Motor neuron (in vitro differentiated cells): ENCODE measurements at places on chromosomes 12 and 14.

DNA sequence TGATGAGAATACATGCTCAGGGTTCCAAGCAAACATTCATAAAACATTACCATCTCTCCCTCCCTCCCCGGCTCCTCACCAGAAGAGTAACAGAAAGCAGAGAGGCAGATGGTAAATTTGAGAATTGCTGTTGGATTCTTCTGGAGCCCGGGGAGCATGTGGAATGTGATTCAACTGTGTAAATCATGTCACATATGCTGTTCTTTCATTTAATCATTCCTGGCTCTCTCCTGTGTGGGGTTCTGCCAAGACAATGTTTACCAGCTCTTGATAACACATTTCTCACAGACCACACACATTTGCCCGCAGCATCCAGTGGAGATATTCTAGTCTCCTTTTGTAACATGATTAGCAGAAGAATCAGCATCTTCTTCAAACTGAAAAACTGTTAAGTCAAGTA lies 23.4 kb upstream of the NR2C1 start:
- peak; percentile 64 for ATAC-seq

- peak; percentile 31 for ATAC-seq
These were observed 92.0 kb downstream of the IRF2BPL start for GRCh38 chr14:76936483-76936882.

DNA sequence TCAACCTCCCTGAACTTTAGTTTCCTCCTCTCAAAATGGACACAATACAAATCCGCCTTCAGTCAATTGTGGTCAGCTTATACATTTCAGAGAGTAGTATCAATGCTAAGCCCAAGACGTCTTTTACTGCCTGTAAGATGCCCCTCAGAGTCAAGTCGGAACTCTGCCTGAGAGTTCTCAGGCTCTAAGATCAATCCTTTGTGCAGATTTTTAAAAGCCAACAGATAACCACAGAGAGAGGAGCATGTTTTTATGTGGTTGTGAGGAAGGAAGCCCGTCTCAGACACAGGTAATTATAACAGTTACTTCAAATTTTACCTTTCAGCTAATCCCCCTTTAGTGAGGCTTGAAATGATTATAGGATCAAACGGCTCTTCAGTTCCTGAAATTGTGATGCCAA lies 91.6 kb downstream of the HELB start:
- no peak for ATAC-seq

DNA sequence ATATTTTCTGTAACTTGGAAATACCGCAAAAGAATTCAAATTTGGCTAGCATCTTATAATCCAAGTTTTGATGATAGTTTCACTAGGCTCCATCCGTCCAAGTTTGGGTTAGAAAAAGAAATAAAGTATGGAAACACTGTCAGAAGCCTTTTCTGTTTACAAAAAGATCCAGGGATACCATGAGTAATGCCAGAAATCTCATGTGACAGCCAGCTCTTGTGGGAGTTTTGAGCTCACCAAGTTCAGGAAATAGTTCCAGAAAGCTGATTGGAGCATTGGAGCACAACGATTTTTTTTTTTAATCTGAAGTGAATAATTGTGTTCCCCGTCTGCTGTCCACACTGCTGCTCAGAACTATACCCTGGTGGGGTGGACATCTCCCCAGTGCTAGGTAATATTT lies 229.7 kb upstream of the NPAS3 start:
- no peak for ATAC-seq

DNA sequence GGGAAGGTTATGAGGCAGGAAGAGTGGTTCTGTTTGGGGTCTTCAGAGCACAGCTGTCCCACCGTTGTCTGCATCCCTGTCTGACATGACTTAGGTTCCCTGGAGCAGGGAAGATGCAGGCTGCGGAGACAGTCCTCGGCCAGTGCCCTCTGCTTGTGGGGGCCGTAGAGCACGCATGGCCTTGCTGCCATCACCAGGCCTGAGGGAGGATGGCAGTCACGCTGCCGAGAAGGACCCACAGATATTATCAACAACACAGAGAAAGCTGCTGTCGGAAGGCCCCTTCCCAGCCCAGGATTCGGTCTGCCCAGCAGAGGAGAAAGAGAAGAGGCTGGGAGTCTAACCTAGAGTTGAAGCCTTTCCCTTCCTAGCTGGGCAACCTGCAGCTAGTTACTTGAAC lies 35.0 kb downstream of the ERH start:
- ATAC-seq: peak; percentile 89

DNA sequence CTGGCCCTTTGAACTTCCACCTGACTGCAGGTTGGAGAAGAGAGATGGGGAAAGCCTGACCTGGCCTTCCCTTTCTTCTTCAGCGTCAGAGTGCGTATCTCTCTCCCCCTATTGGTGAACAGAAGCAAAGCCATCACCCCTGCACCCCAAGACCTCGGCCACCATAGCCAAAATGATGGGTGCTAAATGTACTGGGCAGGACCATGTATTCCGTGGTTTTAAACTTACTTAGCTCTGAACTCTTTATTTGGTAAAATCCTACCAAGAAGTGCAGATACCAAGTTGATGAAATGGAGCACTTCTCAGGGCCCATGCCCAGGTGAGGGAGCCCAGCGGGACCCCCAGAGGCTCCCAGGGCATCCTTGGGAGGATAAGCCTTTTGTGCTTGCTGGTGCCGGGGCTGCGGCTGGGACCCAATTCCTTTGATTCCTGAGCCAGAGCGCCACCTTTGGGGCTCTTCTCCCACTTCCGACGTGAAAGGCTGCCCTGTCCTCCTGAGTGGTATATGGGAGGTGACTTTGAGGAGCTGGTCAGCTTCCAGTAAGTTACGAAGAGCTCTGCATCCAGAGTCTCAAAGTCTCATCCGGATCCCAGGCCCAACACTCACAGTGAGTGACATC lies 9.4 kb downstream of the CCND2 start:
- ATAC-seq: no peak

DNA sequence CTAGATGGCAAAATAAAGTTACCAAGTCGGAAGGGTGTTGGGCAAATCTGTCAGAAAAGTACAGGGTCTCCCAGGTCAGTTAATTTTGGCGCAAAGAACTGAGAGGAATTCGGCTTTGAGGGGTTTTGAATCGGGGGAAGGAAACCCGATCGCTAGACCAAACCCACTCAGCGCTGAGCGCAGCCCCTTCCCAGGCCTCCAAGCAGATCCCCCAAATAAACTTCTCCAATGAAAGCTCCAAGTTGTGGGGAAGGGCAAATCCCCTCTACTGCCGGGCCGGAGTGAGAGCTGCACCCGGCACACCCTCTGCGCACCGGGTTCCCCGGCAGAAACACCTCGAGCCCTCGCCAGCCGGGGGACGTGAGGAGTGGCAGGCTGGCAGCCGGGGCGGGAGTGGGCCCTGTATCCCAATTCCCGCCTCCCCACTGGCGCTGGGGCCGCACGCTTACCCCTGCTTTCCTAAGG lies 441 bp downstream of the E2F7 start:
- ATAC-seq: no peak

DNA sequence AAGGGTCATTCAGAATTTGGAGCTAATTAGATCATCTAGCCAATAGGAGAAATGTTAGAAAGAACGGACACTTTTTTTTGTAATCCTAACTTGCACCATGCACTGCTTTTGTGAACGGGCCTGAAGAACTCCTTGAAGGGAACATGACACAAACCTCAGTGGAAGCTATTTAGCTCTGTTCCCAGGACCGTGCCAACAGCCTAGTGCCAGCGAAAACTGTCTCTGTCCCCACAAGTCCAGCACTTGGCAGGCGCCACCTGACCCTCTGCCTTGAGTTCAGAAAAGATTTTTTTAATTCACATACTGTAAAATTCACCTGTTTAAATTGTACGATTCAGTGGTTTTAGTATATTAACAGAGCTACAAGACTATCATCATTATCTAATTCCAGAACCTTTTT lies 31.3 kb upstream of the KCNA5 start:
- no peak for ATAC-seq

DNA sequence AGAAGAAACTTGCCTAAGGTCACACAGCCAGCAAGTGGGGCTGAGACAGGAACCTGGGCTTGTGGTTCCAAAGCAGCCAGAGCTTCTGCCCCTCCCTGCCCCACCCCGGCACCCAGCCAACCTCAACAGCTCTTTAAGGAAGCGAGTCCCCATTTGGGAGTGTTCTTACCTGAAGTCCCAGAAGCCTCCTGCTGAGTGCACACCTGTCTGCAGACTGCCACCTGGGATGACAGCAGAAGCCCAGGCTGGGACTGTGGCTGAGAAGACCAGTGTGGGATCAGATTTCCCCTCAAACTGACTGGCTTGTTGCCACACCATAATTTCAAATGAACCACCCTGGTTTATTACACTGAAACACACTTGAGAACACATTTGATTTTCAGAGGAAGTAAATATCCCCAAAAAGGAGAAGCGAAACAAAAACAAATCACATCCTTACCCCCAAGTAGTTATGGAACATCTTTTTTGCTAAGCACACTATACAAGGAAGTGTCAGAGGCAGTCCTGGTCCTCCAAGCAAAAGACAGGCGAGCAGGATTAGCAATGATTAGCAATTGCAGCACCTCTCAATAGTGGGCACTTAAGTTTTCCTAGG lies 6.3 kb upstream of the RIN3 start:
- ATAC-seq: no peak

GRCh38 chr12:81329085-81329484 lies 251.2 kb downstream of the ACSS3 start:
- ATAC-seq: no peak

DNA sequence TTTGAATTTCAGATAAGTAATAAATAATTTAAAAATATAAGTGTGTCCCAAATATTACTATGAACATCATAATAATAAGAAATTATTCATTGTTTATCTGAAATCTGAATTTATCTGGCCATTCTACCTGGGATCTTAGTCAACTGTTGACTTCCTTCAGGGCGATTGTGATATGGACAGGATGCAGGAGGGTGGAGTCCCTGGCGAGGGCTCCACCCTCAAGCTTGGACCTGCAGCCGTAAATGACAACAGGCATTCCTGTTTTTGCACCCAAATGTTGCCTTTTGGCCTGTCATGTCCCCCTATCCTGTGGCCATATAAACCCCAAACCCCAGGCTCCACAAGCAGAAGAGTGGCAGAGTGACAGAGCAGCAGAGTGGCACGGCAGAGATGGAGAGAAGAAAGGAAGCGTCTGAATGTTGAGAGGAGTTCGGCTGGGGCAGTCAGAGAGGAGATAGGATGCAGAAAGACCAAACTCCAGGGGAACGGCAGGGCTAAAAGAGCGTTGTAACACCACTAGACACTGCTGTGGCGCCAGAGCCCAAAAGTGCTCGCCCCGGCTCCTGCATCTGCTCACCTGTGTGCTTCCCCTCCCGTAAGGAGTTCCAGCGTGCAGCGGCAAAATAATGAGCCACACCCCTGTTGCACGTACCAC lies 39.4 kb upstream of the FUT8 start:
- ATAC-seq: no peak

GRCh38 chr12:75047885-75048525 lies 161.6 kb downstream of the KCNC2 start:
- ATAC-seq: no peak

- ATAC-seq: no peak
These were observed 27.3 kb downstream of the PPM1A start for GRCh38 chr14:60276347-60276746.

GRCh38 chr12:109385339-109386058 lies 37.8 kb downstream of the MYO1H start:
- ATAC-seq: peak; percentile 93

- ATAC-seq: no peak
These were observed 368.9 kb downstream of the C12orf50 start for GRCh38 chr12:87660291-87660690.

DNA sequence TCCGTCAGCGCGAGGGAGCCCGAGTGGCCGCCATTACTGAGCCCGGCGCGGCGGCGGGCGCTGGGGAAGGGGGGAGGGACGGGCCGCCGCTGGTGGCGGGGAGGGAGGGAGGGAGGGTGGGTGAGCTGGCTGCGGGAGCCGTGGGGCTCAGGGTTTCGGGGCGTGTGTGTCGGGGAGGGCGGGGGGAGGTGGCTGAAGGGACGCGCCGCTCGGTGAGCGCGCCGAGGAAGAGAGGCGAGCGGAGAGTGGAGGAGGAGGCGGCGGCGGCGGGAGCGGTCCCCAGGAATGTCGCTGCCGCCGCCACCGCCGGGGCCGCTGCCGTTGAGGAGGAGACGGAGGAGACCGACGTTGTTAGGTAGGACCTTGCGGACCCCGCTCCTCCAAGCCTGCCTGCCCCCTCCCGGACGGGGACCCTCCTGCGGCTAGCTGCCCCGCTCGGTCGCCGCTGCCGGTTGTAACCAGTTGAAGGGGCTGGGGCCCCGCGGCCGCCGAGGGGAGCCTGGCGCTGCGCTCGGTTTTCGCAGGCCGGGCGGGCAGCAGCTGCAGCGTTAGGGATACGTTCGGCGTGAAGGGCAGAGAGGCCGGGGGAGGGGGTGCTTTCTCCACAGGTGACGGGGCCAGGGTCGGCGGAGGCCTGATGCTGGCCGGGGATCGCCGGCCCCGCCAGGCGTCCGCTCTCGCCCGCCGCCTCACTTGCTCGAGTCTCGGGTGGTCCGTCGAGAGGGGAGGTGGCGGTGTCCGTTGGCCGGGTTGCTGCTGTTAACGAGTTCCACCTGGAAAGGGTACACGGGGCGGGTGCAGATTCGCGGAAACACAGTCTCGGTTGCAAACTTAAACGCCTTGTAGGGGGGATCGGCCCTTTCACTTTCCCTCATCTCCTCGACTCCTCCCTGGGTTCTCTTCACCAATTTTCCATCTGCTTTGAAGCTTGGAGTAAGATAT lies at the start of gene ARHGAP5:
Gene ARHGAP5 (plus strand): TSS at position 224 of the 942 bp plus-strand sequence. CDS start 13,366 bp downstream, outside the sequence.
- peak; percentile 74 for ATAC-seq

- no peak for ATAC-seq
These were observed 624 bp upstream of the PWP1 start for GRCh38 chr12:107684990-107685359.

- no peak for ATAC-seq
These were observed 111.9 kb downstream of the SLC41A2 start for GRCh38 chr12:104846056-104846767.

GRCh38 chr14:35333797-35334743 lies 41.9 kb downstream of the PSMA6 start:
- ATAC-seq: no peak

DNA sequence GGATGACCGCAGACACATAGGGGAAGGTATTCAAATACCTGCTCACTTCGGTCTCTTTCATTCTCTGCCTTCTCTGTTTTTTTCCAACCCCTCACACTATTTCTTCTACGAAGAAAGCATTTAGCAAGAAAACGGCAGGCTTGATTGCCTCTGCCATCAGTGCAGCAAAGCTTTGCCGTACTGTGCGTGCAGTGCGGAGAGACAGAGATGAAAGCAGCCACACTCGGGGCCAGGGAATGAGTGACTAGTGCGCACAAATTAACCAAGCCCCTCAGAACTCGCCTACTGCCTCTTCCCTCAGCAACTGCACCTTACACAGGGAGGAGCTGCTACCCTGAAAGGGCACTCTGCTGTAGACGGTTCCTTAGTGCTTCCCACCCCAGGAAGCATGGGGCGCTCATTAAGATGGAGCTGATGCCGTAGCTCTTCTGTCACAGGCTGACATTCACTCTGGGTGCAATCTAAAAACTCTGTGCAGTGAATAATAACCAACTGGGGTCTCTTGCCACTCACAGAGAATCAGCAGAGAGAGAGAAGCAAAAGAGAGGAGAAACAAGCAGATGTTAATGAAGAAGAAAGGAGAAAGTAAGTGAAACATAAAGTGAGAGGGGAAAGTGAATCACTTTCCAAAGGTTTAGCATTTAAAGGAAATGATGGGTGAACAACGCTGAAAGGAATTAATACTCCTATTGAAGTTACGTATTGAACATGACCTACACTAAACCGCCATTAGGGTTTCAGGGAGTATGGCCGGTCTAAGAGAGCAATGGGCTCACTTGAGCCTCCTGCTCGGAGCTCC lies 69.4 kb downstream of the GRIN2B start:
- ATAC-seq: no peak
